Keratinocyte (primary cell): ENCODE measurements at places on chromosomes 7 and 10. TPM values are rescaled to one million over a fixed set of nuclear protein-coding genes. Genes with fewer than 3 reads are reported as not detected.

MORN4 gene
- polyA plus RNA-seq, result 9.1 to 12.6 TPM (median 10.3 TPM) in 3 replicates

ACTL6B gene
- not detected in 3 replicates for polyA plus RNA-seq

DCLRE1A gene
- 4.3 to 6.5 TPM (median 4.8 TPM) in 3 replicates for polyA plus RNA-seq

ASIC3 gene
- polyA plus RNA-seq, result 0.24 to 0.97 TPM (median 0.35 TPM) in 3 replicates

TSPAN12 gene
- polyA plus RNA-seq, result 0.37 to 0.82 TPM (median 0.47 TPM) in 3 replicates

TRIL gene
- polyA plus RNA-seq, result 0.01 to 0.03 TPM in 2 of 3 replicates, not detected in the other

C7orf57 gene
- 0.22 to 0.60 TPM (median 0.39 TPM) in 3 replicates for polyA plus RNA-seq

TFPI2 gene
- polyA plus RNA-seq, result 46.0 to 138 TPM (median 87.2 TPM) in 3 replicates

ITGB8 gene
- 8.3 to 14.3 TPM (median 10.9 TPM) in 3 replicates for polyA plus RNA-seq

MYL7 gene
- 0.19 to 2.9 TPM (median 0.59 TPM) in 3 replicates for polyA plus RNA-seq

EPHB4 gene
- polyA plus RNA-seq, result 61.4 to 74.5 TPM (median 71.4 TPM) in 3 replicates

AQP1 gene
- 0.03 to 0.17 TPM (median 0.07 TPM) in 3 replicates for polyA plus RNA-seq

ZNF786 gene
- polyA plus RNA-seq, result 2.8 to 4.0 TPM (median 3.3 TPM) in 3 replicates

CYP3A7 gene
- polyA plus RNA-seq, result not detected in 3 replicates

DBF4 gene
- 2.6 to 12.5 TPM (median 7.9 TPM) in 3 replicates for polyA plus RNA-seq

SERPINE1 gene
- polyA plus RNA-seq, result 522 to 820 TPM (median 808 TPM) in 3 replicates

TUBAL3 gene
- 1.5 to 2.6 TPM (median 2.6 TPM) in 3 replicates for polyA plus RNA-seq

CFAP58 gene
- polyA plus RNA-seq, result 0.82 to 2.3 TPM (median 1.4 TPM) in 3 replicates

NCF1 gene
- 0.05 to 0.40 TPM (median 0.09 TPM) in 3 replicates for polyA plus RNA-seq

NRF1 gene
- 9.2 to 12.6 TPM (median 10.4 TPM) in 3 replicates for polyA plus RNA-seq

PARG gene
- polyA plus RNA-seq, result 13.8 to 18.6 TPM (median 17.0 TPM) in 3 replicates

BBIP1 gene
- 12.8 to 30.4 TPM (median 13.9 TPM) in 3 replicates for polyA plus RNA-seq

VGF gene
- polyA plus RNA-seq, result 0.04 to 0.06 TPM in 2 of 3 replicates, not detected in the other

CRTAC1 gene
- polyA plus RNA-seq, result not detected in 3 replicates

ARHGEF5 gene
- 24.2 to 41.0 TPM (median 24.7 TPM) in 3 replicates for polyA plus RNA-seq

FOXP2 gene
- polyA plus RNA-seq, result 0.85 to 1.4 TPM (median 0.98 TPM) in 3 replicates

KCNMA1 gene
- 5.0 to 6.8 TPM (median 6.3 TPM) in 3 replicates for polyA plus RNA-seq

CNTNAP2 gene
- 0.66 to 2.2 TPM (median 1.4 TPM) in 3 replicates for polyA plus RNA-seq

PNLIPRP2 gene
- not detected in 3 replicates for polyA plus RNA-seq

WNT16 gene
- polyA plus RNA-seq, result not detected in 3 replicates

MBLAC1 gene
- polyA plus RNA-seq, result 0.21 to 0.50 TPM (median 0.46 TPM) in 3 replicates

BMPER gene
- 0.57 to 0.67 TPM (median 0.58 TPM) in 3 replicates for polyA plus RNA-seq

FAM25C gene
- 4.8 to 28.2 TPM (median 26.2 TPM) in 3 replicates for polyA plus RNA-seq

ERVW-1 gene
- polyA plus RNA-seq, result not detected in 3 replicates

C10orf53 gene
- not detected in 3 replicates for polyA plus RNA-seq

COL1A2 gene
- polyA plus RNA-seq, result 0.13 to 0.16 TPM (median 0.14 TPM) in 3 replicates

IFIT1B gene
- polyA plus RNA-seq, result not detected in 3 replicates

RPEL1 gene
- polyA plus RNA-seq, result 0.04 to 0.11 TPM (median 0.05 TPM) in 3 replicates

CCL24 gene
- polyA plus RNA-seq, result not detected in 3 replicates

AVL9 gene
- 15.3 to 22.2 TPM (median 17.1 TPM) in 3 replicates for polyA plus RNA-seq

DGKI gene
- polyA plus RNA-seq, result 0.01 to 0.14 TPM in 2 of 3 replicates, not detected in the other
